MCF 10A (cell line): ENCODE measurements at places on chromosomes 3 and 15. TPM values are rescaled to one million over a fixed set of nuclear protein-coding genes. Genes with fewer than 3 reads are reported as not detected.

Gene CDHR4
- total RNA-seq = 0.44 and 1.1 TPM in 2 replicates

Gene PAQR9
- total RNA-seq = not detected in 2 replicates

Gene DZIP1L
- total RNA-seq = 6.2 and 11.3 TPM in 2 replicates

Gene CHRNA3
- total RNA-seq = not detected in 2 replicates

DNA sequence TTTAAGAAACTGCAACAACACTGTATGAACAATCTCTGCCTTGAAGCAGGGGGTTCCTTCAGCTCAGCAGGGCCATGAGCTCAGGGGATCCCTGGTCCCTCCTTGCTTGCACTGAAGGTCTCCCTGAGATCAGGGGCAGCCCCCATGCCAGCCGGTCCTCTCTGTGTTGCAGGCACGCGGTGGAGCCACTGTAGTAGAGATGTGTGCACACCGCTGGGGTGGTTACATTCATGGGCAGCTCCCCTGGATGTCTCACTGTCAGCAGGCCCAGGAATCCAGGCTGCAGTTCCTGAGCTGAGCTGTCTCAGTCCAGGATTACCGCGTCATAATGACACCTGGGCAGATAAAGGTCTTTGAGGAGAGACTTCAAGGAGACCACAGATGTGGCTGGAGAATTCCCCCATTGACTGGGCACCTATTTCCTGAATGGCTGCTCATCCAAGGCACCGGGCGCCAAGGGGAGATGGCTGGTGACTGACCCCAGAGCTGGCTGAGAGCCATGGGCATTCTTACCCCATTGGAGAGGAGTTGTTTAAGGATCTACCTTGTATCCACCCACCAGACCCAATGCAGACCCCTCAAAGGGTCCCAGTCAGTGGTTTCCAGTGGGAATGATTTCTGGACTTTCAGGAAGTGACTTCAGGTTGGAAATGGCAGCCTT lies 10.4 kb upstream of the KLF13 start:
- H3K4me3 ChIP-seq = no peak overlapping the region
- no peaks in the 10 kb centered on the region for H3K4me1 ChIP-seq
- DNase-seq = no peak
- H3K36me3 ChIP-seq = no peaks in the 10 kb centered on the region
- no peak overlapping the region for H3K27ac ChIP-seq
- H3K27me3 ChIP-seq = peaks cover 12% of the 10 kb centered on the region
